HFFc6 (cell line): ENCODE measurements at places on chromosomes 1 and 21. TPM values are rescaled to one million over a fixed set of nuclear protein-coding genes. Genes with fewer than 3 reads are reported as not detected.
A peak's percentile ranks its signal among the peaks of the same experiment; 100 is the strongest.

- peaks cover 85% of the 10 kb centered on the region for H3K4me1 ChIP-seq
- H3K36me3 ChIP-seq: peaks cover 32% of the 10 kb centered on the region
- H3K27ac ChIP-seq: peak overlapping the region; percentile 87
- no peaks in the 10 kb centered on the region for H3K27me3 ChIP-seq
Observed at GRCh38 chr21:25573409-25574206, 33.7 kb downstream of the MRPL39 start.

DNA sequence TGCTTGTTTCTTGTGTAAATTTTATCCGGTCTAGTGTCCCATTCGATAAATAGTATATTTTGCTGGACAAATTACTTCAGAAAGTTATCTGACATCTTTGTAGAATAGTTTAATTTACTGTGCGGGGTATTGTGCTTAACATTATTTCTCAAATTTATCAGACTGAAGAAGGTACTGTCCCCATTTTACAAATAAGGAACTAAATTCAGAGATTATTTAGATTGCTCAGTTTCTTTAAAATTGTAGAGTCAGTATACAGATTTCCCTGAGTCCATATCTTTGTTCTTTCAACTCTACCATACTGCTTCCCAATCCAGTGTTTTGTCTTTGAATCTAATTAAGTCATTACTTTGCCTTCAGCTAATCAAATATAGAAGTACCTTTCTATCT lies 6.4 kb downstream of the ATP5PB start:
- peaks cover 17% of the 10 kb centered on the region for H3K4me1 ChIP-seq
- H3K27me3 ChIP-seq: no peaks in the 10 kb centered on the region
- H3K27ac ChIP-seq: no peak overlapping the region
- no peak for DNase-seq

GRCh38 chr1:24098943-24099638 lies 12.8 kb downstream of the MYOM3 start:
- peaks cover 14% of the 10 kb centered on the region for H3K27me3 ChIP-seq
- no peak overlapping the region for H3K4me3 ChIP-seq
- no peaks in the 10 kb centered on the region for H3K4me1 ChIP-seq
- no peak overlapping the region for H3K27ac ChIP-seq

GRCh38 chr1:11680270-11681070 lies 478 bp downstream of the MAD2L2 start:
- peak; percentile 3 for DNase-seq
- H3K27ac ChIP-seq: peak overlapping the region; percentile 74
- H3K4me1 ChIP-seq: peaks cover 18% of the 10 kb centered on the region

- H3K36me3 ChIP-seq: peaks cover 34% of the 10 kb centered on the region
- peaks cover 5% of the 10 kb centered on the region for H3K4me1 ChIP-seq
- no peak overlapping the region for H3K27ac ChIP-seq
Observed at GRCh38 chr1:100077531-100077930, 55.2 kb downstream of the SASS6 start.

DNA sequence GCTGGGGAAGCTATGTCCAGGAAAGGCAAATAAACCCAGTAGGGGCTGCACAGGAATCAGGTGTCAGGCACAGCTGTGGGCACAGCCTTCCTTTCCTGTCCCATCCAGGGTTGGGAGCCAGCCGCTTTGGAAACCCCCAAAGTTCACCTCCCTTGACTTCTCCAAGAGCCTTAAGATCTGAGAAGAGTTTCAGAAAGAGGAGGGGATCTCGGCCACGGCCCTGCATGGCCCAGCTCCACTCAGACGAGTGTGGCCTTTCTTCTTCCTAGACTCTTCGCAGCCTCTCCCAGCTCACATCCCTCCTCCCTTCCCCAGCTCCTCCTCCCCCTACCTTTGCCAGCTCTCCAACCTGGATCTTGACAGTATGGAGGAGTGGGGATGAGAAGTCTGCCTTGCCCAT lies 36.7 kb downstream of the RHBG start:
- no peaks in the 10 kb centered on the region for H3K36me3 ChIP-seq
- DNase-seq: no peak
- no peak overlapping the region for H3K27ac ChIP-seq

GRCh38 chr21:45330851-45331261 lies 43.2 kb upstream of the POFUT2 start:
- DNase-seq: no peak
- no peak overlapping the region for H3K4me3 ChIP-seq
- peaks cover 3% of the 10 kb centered on the region; the same call in 1 of the 2 replicates for H3K27me3 ChIP-seq
- H3K27ac ChIP-seq: peak overlapping the region; percentile 89
- no peaks in the 10 kb centered on the region for H3K36me3 ChIP-seq

GRCh38 chr1:53722025-53722424 lies 16.9 kb downstream of the GLIS1 start:
- DNase-seq: no peak
- no peak overlapping the region for H3K27ac ChIP-seq
- H3K4me1 ChIP-seq: no peaks in the 10 kb centered on the region
- peaks cover 4% of the 10 kb centered on the region for H3K27me3 ChIP-seq
- H3K4me3 ChIP-seq: no peak overlapping the region
- H3K36me3 ChIP-seq: peaks cover under 1% of the 10 kb centered on the region; the same call in 1 of the 2 replicates

GRCh38 chr1:190847166-190847565 lies 369.5 kb upstream of the BRINP3 start:
- H3K4me3 ChIP-seq: no peak overlapping the region
- H3K27me3 ChIP-seq: no peaks in the 10 kb centered on the region; the same call in 1 of the 2 replicates

DNA sequence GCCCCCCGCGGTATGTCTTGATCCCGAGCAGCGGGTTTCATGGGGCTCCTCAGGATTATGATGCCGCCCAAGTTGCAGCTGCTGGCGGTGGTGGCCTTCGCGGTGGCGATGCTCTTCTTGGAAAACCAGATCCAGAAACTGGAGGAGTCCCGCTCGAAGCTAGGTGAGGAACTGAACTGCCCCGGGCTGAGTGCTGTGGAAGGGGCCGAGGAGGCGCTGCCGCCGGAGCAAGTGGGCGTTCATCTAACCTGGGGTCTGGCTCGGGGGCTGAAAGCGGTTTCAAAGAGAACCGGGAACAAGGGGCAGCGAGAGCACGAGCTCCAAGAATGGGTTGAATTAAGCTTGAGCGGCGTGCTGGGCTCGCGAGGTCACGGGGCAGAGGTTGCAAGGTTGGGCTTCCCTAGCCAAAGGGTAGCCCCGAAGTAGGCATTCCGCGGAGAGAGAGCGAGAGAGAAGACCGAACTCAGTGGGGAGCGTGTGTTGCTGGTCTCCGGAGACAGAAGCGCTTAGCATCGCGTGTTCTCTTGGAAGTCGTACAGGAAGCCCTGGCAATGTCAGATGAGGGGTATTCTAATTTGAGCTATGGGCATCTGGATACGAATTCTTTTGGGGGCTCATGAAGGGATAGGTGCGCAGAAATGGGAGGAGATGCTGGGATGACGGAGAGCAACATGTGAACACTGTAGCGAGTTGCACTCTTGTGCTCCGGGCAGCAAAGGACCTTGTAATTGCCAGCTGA lies 732 bp downstream of the HS2ST1 start:
- peaks cover 2% of the 10 kb centered on the region; the same call in 1 of the 2 replicates for H3K27me3 ChIP-seq
- no peak overlapping the region for H3K4me3 ChIP-seq
- peak; percentile 41 for DNase-seq
- peaks cover 32% of the 10 kb centered on the region for H3K4me1 ChIP-seq
- H3K27ac ChIP-seq: no peak overlapping the region
- H3K36me3 ChIP-seq: peaks cover 8% of the 10 kb centered on the region

DNA sequence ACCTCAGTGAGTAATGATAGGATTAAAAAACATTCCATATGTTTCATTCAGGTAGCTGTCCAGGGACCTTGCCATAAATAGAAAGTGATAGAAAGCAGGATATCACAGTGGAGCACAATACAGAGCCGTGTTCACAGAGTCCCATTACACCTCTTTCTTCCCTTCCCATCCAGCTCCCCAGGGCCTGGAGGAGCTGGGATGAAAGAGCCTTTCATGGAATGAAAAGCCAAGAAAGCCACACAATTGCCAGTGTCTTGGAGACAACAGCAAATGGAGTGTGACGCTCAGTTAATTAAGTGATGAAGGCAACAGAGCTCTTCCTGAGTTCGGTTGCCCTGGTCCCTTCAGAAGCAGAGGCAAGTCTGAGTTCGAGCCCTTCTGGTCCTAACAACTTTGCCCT lies 387.3 kb upstream of the PLXNA2 start:
- H3K27me3 ChIP-seq: peaks cover 2% of the 10 kb centered on the region; the same call in 1 of the 2 replicates
- no peaks in the 10 kb centered on the region for H3K36me3 ChIP-seq
- no peak for DNase-seq
- H3K27ac ChIP-seq: no peak overlapping the region

- 0 out of 2 replicates have a peak, but pooled peaks cover 2% of the 10 kb centered on the region for H3K27me3 ChIP-seq
- peaks cover 7% of the 10 kb centered on the region for H3K4me1 ChIP-seq
- no peak overlapping the region for H3K4me3 ChIP-seq
- H3K36me3 ChIP-seq: peaks cover 13% of the 10 kb centered on the region; the same call in 1 of the 2 replicates
Observed at GRCh38 chr1:183544598-183545297, 45.5 kb downstream of the NCF2 start.

DNA sequence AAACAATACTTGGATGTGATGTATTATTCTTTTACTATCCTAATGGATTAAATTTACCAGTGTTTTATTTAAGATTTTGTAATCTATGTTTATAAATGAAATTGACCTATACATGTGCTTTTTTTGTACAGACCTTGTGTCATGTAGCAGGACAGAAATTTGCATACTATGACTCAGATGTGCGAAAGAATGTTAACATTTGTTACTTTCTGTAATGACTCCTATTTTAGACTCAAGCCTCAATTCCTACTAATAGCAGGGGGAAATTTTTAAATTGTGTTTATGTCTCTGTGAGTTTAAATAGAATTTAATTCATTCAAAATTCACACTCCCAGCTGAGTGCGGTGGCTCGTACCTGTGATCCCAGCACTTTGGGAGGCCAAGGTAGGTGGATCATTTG lies 21.8 kb upstream of the RIMKLA start:
- H3K4me1 ChIP-seq: no peaks in the 10 kb centered on the region
- no peak overlapping the region for H3K4me3 ChIP-seq
- DNase-seq: no peak
- peaks cover 22% of the 10 kb centered on the region for H3K27me3 ChIP-seq
- H3K36me3 ChIP-seq: no peaks in the 10 kb centered on the region

GRCh38 chr1:89363638-89364536 lies at the start of gene GBP6:
GBP6 (plus strand) TSS chr1:89364059; CDS start chr1:89368552, 4,493 bp downstream.
- no peaks in the 10 kb centered on the region for H3K36me3 ChIP-seq
- H3K27ac ChIP-seq: no peak within 1 kb of the TSS
- H3K27me3 ChIP-seq: peaks cover 3% of the 10 kb centered on the region; the same call in 1 of the 2 replicates
- peaks cover 7% of the 10 kb centered on the region; the same call in 1 of the 2 replicates for H3K4me1 ChIP-seq

DNA sequence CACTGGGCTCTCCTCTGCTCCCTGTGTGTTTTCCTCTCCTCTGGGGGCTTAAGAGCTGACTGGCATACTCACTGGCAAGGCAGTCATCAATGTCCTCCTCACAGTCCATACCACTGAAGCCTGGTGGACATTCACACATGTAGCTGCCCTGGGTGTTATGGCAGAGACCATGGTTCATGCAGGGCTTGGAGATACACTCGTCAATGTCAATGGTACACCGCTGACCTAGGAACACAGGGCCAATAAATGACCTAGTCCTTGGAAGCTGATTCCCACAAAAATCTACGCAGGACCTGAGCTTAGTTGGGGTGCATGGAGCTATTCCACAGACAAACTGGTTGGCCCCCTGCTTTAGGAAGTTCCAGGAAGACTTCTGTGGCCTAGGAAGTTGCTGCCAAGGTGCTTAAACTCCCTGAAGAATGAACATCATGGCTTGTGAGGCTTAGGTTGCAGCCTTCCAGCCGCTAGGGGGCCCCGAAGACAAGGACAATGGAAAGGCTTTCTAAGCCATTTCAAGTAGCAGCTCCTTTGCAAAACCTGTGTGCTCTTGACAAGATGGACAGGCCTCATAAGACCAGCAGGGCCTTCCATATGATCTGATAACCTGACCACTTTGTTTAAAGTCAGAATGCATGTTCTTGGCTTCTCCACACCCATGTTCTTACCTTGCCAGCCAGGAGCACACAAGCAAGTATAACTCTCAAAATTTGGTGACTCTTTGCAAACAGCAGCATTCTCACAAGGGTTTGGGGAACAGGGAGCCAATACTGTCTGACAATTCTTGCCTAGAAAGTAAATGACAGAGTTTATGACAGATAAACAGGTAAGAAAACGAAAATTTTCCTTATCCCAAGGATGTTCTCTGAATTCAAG lies 52.3 kb upstream of the ADAM30 start:
- peak overlapping the region; percentile 83 for H3K27ac ChIP-seq
- no peaks in the 10 kb centered on the region for H3K27me3 ChIP-seq
- peaks cover 32% of the 10 kb centered on the region for H3K36me3 ChIP-seq
- DNase-seq: peak; percentile 69
- H3K4me3 ChIP-seq: no peak overlapping the region; the same call in 1 of the 2 replicates

The KCNK1 gene
- total RNA-seq: not detected in 3 replicates

The STIL gene
- total RNA-seq: 7.4 to 14.3 TPM (median 12.5 TPM) in 3 replicates

The ARMH1 gene
- 0.37 TPM in 1 of 3 replicates, not detected in the others for total RNA-seq

The SPRR2E gene
- not detected in 3 replicates for total RNA-seq

The IBA57 gene
- total RNA-seq: 4.7 to 5.6 TPM (median 5.0 TPM) in 3 replicates

The SUSD4 gene
- total RNA-seq: 0.50 to 1.1 TPM (median 0.96 TPM) in 3 replicates

The KRTAP19-1 gene
- total RNA-seq: not detected in 3 replicates

The KRTAP10-12 gene
- not detected in 3 replicates for total RNA-seq

The MNDA gene
- total RNA-seq: not detected in 2 replicates

The C1orf167 gene
- total RNA-seq: 0.37 TPM in 1 of 3 replicates, not detected in the others
